ENCODE measurements at places on chromosomes 3 and 15.

DNA sequence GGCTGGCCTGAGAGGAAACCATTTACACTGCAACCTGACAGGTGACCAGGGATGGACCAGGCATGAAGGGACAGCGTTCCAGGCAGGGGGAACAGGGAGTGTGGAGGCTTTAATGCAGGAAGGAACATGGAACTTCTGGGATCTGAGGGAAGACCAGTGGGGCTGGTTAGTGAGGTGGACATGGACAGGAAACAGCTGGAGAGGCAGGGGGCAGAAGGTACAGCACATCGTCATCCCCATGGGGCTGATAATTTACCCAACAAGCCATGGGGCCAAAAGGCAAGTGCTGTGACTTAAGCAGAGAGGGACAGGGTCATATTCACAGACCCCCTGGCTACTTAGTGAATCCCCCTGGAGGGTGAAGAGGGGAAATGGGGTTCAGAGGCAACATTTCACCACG lies 77.0 kb upstream of the LARS2 start:
- no peak for DNase-seq

DNA sequence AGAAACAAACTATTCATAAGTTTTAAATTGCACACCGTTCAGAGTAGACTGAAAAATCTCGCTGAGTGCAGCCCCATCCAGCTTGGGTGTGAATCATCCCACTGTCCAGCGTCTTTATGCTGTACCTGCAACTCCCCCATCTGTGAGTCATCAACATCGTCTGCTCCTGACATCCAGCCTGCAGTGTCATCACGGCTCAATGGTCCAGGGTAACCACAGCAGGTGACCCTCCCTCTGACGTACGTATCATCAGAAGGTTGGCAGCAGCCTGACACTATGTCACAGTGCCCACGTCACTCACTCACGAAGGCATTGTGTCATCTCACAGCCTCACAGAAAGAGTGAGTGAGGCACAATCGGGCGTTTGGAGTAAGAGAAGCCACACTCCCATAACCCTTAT lies 65.2 kb downstream of the TPRA1 start:
- DNase-seq, result no peak

DNA sequence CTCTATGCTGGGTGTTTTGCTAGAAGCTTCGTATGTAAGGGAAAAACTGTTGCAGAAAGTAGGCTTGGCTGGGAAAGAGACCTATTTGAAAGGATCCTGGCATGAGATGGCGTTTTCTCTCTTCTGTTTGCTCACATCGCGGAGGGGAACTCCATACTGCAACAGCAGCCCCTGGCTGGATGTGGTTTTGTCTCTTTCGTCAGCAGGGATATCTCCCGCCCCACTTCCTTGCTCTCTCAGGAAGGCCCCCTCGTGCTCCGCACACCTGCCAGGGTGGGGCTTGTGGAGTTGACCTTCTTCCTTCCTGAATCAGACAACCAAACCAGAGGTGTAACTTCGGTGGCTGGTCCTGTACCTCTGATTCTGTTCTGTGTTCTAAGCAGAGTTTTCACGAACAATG lies 26.4 kb upstream of the MYZAP start:
- DNase-seq, result no peak

GRCh38 chr3:157087780-157088600 lies 72.0 kb downstream of the CCNL1 start:
- DNase-seq, result no peak

DNA sequence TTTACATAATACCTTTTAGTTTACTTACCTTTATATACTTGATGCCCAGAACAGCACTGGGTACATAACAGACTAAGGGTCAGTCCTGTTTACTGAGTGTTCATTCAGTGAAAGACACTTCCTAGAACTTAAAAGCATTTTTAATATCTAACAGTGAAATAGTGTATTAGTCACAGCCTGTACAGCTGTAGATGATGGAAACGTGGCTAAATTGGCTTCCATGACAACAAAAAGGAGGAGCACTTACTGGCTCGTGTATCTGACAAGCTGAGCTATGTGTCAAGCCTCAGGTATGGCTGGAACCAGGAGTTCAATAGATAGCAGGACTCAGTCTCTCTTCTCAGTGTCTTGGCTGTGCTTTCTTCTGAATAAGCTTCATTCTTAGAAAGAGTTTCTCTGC lies 40.2 kb downstream of the CMTM8 start:
- no peak for DNase-seq

DNA sequence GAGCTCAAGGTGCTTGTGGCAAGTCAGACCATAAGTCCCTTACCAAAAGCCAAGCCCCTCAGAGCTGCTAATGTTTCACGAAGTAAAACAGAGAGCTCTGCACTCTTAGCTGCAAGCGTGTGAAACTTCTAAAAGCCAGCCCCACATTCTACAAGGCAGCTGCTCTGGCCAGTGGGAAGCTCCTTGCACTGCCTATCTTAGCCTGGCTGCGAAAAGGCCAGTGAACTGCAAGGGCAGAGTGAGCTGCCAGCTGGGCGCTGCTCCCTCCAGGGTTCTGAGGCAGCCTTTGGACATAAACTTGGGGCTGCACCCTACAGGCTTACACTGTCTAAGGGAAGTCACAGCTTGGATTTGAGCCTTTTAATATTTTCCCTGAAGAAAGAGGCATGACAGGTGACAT lies 2.2 kb upstream of the MUSTN1 start:
- no peak for DNase-seq

- no peak for DNase-seq
Measured at GRCh38 chr15:23797747-23798446, 110.8 kb upstream of the NDN start.

GRCh38 chr3:129384594-129385323 lies 43.7 kb downstream of the EFCAB12 start:
- DNase-seq, result no peak

DNA sequence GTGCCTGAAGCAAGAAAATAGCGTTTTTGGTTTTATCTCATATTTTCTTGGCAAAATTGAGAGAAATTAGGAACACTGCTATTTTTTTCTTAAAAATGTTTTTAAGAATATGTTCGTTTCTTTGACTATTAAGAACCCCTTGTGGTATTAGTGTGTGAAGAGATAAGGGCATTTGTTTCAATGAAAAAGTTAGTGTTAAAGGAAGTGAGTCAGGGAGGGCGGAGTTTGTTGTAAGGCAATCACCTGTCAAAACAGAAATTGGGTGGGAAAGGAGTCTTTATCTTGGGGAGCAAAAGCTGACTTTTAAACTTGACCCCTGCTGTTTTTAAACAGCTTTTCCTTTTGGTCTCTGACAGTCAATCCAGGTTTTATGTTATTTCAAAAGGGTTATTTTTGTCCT lies 4.2 kb downstream of the RAP2B start:
- DNase-seq, result no peak

DNA sequence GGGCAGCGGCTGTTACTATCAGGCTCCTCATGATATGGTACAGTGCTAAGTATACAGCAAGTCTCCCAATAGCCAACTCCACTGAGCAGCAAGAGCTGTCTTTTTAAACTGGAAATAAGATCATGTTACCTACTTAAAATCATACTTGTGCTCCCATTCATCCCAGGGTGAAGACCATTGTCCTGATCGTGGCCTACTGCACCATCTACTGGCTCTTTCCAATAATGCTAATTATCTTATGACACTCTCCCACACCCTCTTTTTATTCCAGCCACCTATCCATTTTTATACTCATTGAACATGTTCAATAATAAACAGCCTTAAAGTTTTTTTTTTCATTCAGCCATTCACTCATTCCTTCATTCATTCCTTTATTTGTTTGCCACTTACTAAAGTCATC lies 117.7 kb downstream of the GBE1 start:
- no peak for DNase-seq

- DNase-seq, result no peak
Measured at GRCh38 chr3:173463250-173463649, 65.7 kb downstream of the NLGN1 start.

DNA sequence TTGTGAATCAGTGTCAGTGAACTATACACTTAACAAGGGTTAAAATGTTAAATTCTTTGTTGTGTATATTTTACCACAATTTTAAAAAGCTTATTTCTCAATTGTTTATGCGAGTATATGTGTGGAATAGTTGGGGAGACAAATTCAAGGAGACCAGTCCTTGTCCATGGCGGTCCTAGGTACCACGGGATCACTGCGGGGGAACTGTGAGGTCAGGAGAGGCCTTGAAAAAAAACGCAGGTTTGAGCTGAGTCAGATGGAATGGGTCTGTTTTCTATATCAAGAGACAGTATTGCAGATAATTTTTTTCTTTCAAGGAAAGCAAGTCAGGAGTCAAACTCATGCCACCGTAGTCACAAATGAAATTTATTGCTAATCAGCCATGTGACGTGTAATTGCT lies 18.5 kb downstream of the IGF1R start:
- no peak for DNase-seq

DNA sequence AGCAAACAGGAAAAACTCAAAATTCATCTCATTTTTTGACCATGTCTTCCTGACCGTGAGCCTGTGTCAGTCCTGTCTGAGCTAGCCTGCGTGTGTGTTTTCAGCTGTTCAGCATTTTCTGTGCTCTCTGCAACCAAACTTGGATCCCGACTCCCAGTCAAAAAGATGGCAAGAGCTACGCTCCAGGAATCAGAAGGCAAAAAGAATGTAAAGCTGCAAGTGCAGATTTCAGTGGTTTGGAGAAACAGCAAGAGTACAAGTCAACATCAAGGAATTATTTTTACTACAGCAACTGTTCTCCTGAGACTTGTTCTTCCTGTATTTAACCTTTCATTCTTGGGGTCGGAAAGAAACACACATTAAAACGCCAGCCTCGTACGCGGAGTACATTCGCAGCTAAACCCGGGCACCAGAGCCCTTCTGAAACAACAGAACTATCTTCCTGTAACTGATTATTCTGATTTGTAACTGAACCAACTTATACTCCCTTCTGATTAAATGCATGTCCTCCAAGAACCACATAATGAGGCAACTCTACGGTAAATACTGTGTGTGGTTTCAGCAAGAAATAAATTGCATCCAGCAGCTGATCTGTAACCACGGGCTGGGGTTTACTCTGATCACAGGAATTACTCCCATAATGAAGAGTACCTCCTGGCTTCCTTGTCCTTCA lies 107.4 kb downstream of the LRIG1 start:
- no peak for DNase-seq

DNA sequence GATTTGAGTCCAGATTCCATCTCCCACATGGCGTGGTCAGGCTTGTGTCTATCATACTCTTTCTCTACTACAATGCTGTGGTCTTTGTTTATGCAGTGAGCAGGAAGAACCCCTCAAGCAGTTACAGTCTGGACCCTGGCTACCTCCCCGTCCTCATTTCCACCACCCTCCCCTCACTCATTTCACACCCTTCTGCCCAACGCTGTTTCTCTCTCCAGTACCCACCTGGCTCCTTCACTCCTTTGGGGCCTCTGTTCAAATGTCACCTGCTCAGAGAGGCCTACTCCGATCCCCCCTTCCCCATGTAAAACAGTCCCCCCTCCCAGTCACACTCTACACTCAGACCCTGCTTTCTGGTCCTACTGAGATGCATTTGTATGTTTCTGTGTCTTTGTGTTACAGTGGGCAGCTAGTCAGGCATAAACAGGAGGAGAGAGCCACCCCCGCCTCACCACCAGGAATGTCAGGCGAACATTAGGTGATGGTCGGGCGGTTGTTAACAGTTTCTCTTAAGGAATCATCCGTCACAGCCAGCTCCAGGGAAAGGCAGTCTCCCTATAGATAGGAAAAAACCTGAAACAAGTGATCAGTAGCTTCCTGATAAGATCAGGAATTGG lies 53.7 kb upstream of the CA12 start:
- no peak for DNase-seq

DNA sequence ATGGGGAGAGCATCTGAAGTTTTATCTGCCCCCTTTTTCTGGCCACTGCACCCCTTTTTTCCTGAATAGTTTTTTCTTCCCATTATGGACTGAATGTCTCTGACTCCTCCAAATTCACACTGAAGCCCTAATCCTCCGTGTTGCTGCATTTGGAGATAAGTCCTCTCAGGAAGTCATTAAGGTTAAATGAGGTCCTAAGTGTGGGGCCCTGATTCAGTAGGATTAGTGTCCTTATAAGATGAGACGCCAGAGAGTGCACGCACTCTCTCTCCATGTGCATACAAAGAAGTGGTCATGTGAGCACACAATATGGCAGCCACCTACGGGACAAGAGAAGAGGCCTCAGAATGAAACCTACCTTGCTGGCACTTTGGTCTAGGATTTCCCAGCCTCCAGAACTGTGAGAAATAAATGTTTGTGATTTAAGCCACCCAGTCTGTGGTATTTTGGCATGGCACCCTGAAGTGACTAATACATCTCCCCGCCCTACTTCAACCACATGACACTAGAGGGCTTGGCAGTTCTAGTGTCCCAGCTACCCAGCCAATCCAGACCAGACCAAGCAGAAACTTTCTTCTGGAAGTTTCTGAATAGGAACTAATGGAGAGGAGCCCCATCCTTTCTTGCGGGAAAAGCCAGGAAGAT lies 191.3 kb downstream of the PDE8A start:
- no peak for DNase-seq

DNA sequence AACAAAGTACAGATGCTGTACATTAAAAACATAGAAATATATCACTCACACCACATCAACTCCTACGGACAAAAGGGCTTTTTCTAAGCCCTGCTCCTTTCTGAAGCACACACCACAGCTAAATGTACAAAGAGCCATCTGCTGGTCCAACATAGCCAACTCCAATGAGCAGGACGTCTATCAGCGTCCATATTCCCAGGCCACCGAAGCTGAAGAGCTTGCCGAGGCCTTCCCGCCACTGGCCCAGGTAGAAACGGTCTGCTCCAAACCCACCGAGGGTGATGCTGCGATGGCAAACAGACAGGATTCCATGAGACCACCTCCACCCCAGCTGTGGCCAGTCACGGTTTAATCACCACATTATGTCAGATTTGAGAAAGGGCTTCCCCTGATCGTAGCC lies 9.8 kb downstream of the TM2D3 start:
- DNase-seq, result no peak

GRCh38 chr3:36686516-36686915 lies 77.8 kb downstream of the DCLK3 start:
- no peak for DNase-seq

DNA sequence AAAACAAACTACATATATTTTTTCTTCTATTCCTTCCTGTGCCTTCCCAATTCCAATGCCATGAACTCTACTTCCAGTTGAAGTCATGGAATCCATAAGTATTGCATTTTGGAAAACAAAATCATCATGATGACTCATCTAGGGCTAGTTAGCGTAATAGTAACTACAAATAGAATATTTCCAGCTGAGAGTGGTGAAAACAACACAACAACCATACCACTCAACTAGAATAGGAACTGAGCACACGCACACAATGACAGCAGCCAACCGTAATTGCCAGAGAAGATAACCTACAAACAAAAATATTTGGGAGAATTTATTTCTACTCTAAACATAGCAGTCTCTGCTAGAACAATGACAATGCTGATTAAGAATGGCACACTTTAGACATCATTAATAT lies 225.9 kb downstream of the FGF12 start:
- DNase-seq, result no peak
